ENCODE measurements at places on chromosomes 5 and 9. TPM values are rescaled to one million over a fixed set of nuclear protein-coding genes. Genes with fewer than 3 reads are reported as not detected.

DNA sequence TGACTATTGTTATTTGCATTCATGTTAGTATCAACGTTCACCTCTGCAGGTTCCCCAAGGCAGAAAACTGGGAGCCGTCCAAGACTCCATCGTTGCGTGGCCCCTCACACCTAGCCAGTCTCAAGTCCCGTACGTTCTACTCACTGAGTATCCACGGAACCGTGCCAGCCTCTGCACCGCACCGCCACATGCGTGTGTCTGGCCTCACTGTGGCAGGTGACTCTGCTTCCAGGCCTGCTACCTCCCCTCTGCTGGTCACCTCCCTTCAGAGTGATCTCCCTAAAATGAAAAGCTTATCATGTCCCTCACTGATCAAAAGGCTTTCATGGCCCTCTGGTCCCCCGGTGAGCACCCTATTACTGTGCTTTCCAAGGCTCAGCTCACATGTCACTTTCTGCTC is 108.1 kb downstream of the GABBR2 start:
- no peaks in the 10 kb centered on the region for H3K36me3 ChIP-seq
- no peak for DNase-seq
- H3K4me3 ChIP-seq = no peak overlapping the region
- H3K27me3 ChIP-seq = no peaks in the 10 kb centered on the region

DNA sequence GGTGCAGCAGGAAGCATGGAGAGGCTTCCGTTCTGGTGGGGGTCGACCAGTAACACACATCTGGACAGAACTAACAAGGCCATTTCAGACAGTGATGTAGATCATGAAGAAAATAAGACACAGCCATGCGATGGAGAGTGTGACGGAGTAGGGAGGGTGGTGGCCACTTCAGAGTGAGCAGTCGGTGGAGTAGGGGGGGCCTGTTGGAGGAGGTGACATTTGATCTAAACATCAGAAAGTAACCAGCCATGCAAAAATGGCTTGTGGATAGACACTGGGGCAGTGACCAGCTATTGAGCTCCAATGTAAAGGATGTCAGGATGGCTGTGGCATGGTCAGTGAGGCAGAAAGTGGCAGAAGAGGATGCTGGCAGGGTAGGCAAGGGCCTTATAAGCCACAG is 65.9 kb downstream of the PPARGC1B start:
- H3K36me3 ChIP-seq = no peaks in the 10 kb centered on the region
- no peak for DNase-seq
- peaks cover 5% of the 10 kb centered on the region for H3K4me1 ChIP-seq
- H3K4me3 ChIP-seq = no peak overlapping the region
- H3K27me3 ChIP-seq = no peaks in the 10 kb centered on the region
- no peak overlapping the region for H3K27ac ChIP-seq

DNA sequence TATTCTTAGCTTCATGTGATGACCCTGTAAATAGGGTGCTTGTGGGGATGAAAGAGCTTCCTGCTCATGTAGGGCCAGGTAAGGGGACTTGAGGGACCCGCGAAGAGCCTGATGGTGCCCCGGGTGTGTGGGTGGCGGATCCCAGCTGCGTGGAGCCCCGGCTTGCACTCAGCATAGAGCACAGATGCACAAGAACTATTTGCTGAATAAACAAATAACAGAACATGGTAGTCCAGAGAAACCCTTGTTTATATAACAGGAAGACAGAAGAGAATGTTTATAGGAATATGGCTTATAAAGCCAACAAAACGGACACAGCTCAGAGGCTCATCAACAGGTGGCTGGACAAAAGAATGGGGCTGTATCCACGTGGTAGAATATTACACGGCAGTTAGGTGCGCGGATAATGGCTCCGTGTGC is 106.9 kb upstream of the COL5A1 start:
- no peak for DNase-seq
- no peak overlapping the region for H3K4me3 ChIP-seq
- H3K4me1 ChIP-seq = no peaks in the 10 kb centered on the region
- H3K36me3 ChIP-seq = no peaks in the 10 kb centered on the region
- H3K27me3 ChIP-seq = no peaks in the 10 kb centered on the region
- H3K27ac ChIP-seq = no peak overlapping the region

DNA sequence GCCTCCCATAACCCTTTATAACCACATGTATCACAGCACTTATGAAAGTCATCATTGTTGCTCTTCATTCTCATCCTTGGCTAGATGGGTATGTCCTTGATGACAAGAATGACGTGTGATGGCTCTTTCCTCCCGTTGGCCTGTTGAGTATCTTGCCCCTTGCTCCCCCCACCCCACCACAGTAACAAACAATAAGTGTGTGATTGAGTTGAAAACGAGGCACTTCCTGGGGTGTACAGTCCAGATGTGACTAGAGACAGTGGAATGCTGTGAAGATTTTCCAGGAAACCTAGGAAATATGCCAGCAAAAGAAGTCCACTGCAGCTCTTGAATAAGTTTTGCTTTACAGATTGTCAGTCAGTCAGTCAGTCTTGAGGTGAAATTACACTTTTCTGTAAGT is 262.5 kb downstream of the ELAVL2 start:
- H3K36me3 ChIP-seq = no peaks in the 10 kb centered on the region
- H3K27me3 ChIP-seq = no peaks in the 10 kb centered on the region
- H3K4me1 ChIP-seq = no peaks in the 10 kb centered on the region
- H3K4me3 ChIP-seq = no peak overlapping the region

The SLCO4C1 gene
- total RNA-seq = not detected
